Stimulated activated CD4-positive, alpha-beta T cell treated with anti-CD3 and anti-CD28 coated beads, Interleukin-12 subunit alpha, Interleukin-12 subunit beta, amount 100 ng/mL, for 48 hours (primary cell): ENCODE measurements at places on chromosomes 5 and 9.

DNA sequence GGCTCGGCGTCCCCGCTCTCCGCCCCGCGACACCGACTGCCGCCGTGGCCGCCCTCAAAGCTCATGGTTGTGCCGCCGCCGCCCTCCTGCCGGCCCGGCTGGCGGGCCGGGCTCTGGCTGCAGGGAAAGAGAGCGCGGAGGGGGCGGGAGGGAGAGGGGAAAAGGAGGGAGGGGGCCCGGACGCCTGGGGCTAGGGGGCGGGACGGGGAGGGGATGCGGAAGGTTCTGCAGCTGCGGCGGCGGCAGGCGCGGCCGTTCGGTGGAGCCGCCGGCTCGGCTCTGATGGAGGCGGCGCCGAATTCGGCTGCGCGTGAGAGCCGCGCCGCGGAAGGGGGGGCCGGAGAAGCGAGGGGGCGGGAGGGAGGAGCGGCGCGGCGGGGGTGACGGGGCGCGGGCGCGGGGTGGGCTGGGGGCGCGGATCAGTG lies at the start of gene MARCHF11:
Gene MARCHF11 (minus strand): TSS at position 281 of the 425 bp plus-strand sequence. CDS start 216 bp downstream, at position 65.
- DNase-seq, result no peak

GRCh38 chr5:148909040-148909439 lies 82.6 kb downstream of the ADRB2 start:
- DNase-seq, result no peak

- DNase-seq, result no peak
Measured at GRCh38 chr9:36665921-36666431, 93.3 kb downstream of the MELK start.

- DNase-seq, result no peak
Measured at GRCh38 chr5:131148835-131149234, 16.2 kb downstream of the HINT1 start.

DNA sequence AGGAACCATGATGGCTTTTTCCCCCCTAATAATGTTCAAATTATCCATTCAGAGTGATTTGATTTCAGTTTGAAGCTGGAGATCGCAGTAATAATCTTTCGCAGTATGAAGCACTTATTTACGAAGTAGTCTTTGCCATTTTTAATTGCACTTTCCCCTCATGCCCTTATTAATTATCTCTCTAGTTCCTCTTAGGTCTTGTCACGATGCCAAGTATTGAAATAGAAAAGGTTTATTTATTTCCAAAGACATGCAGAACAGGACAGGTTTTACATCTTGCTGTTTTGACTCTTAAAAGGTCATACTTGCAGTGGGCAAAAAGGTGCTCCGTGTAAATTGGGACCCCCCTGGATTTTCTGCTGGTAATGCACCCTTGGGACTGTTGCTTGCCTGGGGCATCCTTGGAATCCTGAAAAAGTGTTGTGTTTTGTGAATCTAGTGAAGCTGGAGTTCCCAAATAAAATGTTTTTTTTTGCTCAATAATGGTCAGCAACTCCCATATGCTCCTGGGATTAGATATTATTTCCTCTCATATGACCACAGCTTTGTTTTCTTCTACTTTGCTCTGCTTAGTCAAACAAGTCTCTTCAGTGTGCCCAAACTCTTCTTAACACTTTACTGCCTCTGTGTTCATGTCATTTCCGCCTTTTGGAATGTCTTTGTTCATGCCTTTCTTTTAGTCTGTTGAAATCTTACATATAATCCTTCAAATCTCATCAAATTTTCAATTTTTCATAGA lies 278.3 kb downstream of the TMEM38B start:
- no peak for DNase-seq

DNA sequence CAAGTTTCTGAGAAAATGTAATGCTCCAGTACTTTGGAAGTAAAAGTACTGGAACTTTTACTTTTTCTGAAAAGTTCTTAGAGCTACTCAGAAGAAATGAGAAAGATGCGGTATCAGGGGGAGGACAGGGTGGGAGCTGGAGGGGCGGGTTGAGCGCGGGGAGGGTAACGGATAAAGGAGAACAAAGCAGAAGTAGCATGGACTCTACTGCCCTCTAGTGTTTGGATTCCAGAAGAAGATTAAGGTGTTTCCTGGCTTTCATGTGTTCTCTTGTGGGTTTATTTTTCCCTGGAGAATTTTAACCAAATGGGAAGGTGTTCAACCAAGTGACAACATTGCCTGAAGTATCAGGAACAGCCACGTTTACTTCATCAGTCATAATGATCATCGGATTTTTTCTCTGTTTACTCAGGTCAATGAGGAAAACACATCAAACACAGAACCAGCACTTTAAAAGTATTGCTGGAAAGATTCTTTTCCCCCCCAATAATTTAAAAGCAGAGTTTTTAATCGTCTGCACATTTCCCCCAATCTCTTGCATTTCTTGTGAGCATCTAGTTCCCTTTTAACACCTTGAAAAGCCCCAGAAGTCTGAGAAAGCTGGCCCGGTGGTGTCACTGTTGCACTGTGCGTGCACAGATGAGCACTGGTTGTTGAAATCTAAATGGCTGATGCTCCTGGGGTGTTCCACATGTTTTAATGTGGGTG lies 190.6 kb downstream of the MPDZ start:
- DNase-seq, result peak; percentile 2

DNA sequence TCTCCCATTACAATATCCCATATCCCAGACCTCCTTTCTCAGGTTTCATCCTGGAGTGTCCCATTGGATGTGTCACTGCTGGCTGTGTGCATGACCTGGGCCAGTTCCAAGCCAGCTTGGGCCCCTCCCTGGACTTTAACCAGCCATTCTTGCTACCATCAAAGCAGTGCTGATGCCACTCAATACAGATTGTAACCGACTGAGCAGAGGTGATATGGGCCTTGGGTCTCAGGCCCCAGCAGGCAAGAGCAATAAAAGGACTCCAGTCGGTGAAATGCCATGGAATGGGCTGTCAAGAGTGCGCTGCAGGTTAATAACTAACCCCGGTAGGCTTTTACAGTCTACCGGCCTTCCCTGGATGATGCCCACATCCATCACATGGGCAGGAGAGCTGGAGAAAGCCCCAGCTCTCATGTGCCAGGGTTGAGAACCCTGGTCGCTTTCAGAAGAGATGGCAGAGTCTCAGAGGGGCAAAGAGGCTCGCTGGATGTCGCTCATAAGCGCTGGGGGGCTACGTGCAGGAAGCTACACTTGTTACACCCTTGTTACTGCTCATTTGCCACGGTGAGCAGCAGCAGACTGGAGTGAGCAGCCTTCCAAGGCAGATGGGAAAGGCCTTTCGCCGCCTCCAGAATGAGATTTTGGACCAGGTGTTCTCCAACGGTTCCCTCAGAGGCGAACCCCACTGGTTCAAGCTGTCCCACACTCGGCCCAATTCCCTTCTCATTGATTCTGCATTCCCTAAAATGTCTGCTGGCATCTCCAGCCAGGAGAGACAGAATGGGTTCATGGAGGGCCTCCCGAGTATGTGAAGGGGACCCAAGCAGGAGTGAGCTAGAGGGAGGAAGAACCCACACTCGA lies 13.2 kb downstream of the EPB41L4B start:
- no peak for DNase-seq

DNA sequence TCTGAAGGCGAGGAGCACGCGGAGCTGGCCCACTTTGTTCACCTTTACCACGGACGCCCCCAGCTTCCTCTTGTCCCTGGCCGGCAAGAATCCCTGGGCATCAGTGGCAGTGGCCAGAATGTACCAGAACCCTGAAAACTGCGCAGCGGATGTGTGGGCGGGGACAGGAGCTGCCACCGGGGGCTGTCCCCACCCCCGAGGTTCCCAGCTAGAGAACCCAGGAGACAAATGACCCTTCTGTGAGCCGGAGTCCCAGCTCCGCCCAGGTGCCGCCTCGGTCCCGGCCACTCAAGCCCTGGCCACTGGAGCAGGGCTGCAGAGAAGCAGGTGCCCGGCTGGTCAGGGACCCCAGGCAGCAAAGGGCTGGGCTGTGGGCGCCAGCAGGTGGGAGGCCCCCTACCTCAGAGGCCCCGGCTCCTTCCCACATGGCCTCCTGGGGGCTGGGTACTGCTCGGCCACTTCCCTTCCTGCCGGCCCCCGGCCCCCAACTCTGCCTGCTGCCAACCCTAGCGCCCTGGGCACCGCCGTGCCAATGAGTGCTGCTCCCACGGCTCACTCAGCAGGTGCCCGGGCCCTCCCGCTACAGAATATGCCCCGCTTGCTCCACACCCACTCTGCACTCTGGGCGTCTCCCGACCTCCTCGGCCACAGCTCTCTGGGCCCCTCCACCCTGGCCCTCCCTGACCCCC lies 713 bp downstream of the LCN10 start:
- no peak for DNase-seq

DNA sequence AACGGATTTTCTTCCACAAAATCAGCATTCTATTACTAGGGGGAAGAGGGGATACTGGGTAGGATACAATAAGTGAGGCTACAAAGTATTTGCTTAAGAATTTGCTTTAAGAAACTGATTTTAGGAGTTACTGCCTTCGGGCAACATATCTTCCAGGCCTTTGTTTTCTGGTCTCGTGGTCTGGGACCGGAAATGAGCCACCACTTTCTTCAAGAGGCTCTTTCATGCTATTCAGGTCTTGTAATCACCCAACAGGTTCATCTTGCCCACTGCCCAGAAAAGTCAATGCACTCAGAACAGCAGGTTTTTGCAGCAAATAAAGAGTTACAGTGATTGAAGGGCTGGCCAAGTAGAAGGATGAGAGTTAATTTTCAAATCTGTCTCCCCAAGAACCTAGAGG lies 6.6 kb upstream of the AOPEP start:
- DNase-seq, result no peak

DNA sequence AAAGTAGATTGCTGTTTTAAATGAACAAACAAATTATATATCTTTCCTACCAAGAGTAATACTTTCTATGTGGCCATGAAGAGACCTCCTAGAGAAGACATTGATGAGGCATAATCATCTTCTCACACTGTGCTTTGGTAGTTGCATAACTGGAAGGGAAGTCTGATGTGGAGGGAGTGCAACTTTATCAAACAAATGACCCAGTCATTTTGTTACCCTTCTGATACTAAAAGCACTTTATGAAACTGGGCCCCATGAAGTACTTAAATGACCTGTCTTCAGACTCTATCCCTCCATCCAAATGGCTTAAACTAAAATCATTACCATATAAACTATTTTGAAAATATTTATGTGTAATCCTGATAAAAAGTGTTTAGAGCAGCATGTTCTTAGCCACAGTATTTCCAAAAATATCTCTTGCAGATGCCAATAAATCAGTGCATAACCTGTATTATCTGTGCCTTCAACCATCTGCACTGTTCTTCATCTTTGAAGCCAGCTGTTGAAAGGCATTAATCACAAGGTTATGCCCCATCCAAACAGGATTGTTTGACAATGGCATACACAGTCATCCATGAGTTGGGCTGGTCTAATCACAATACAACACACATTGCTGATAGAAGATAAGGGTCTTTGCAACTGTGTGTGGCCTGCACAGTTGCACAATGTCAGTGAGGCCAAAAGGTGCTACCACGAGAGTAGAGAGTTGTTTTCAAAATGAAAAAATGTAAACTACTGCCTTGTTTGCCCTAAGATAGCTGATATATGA lies 31.9 kb upstream of the MIER3 start:
- DNase-seq, result no peak

- DNase-seq, result no peak
Measured at GRCh38 chr5:100519075-100519474, 16.1 kb upstream of the FAM174A start.

GRCh38 chr5:133291524-133291923 lies 239.7 kb downstream of the HSPA4 start:
- DNase-seq, result no peak

DNA sequence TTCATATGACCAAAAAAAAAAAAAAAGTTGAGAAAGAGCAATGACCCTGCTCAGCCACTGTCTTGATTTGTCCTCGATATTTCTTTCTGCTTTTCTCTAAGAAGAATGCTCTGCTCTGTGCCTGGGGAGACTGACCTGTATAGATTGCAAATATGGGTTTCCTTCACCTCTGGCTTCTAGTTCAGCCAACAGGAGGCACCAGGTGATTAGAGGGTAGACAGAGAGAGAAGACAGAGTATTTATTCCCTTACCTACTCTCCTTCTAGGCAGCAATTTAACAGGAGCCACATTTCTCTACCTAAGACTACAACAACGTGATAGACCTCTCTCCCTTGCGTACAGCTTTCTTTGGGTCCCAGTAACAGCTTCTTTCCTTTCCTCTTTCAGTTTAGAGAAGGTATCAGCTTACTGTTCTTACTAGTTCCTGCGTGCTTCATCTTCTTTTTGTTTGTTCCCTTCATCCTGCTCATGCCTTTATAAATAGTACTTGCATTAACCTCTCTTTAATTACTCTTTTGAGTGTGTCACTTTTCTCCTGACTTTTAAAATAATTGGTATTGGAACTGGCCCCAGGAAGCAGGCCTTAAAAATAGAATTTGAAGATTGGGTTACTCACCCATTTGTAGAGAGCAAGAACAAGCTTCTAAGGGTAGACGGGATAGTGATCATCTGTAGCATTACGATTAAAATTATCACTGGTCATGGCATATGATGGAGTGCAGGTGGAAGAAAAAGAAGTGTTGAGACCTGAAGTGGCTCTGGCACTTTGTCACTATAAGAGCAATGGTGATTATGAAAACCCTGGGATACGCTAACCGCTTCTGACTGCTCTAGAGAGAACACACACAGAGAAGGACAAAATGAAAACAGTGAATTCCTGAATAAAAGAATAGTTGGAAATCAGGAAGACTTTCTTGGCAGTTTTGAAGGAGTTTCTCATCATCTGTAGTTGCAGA lies 161.2 kb upstream of the FSTL4 start:
- DNase-seq, result no peak

GRCh38 chr5:72512593-72512860 lies 5.3 kb upstream of the ZNF366 start:
- DNase-seq, result no peak

GRCh38 chr5:151258201-151258611 lies 5.2 kb downstream of the GM2A start:
- DNase-seq, result no peak

DNA sequence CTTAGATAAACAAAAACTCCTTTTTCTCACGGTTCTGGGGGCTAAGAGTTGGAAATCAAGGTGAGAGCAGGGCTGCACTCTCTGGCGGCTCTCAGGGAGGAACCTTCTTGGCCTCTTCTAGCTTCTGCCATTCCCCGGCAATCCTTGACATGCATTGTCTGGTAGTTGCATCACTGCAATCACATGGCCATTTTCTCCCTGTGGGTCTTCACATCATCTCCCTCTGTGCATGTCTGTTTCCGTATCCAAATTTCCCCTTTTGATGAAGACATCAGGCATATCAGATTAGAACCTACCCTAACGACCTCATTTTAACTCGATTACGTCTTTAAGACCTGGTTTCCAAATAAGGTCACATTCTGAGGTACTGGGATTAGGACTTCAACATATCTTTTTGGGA lies 129.2 kb upstream of the MAN2A1 start:
- DNase-seq, result no peak

GRCh38 chr5:68266457-68266856 lies 50.9 kb downstream of the PIK3R1 start:
- DNase-seq, result no peak

DNA sequence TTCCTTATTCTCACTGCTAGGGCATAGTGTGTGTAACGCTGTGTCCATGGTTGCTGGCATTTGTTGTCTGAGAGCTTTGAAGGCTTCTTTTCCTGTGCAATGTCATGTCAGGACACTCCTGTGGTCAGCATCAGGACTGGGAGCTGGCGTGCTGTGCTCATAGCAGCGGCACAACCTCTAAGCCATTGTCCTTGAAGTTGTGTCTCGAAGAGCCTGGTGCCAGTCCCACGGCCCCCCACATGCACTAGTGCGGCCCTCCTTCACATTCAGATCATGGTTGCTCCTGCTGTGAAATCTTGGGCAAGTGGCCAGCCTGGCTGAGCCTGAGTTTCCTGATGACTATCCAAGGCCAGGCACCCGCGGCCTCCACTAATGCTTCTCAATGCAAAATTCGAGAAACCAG lies 32.4 kb downstream of the PDZD2 start:
- DNase-seq, result no peak

GRCh38 chr5:36272136-36272690 lies 29.5 kb downstream of the RANBP3L start:
- no peak for DNase-seq

GRCh38 chr9:125929846-125930245 lies 182.7 kb downstream of the PBX3 start:
- DNase-seq, result no peak
